SJCRH30 (cell line): ENCODE measurements at places on chromosomes 4 and X. TPM values are rescaled to one million over a fixed set of nuclear protein-coding genes. Genes with fewer than 3 reads are reported as not detected.

Gene GAGE12F
- not detected in 2 replicates for total RNA-seq

Gene RRAGB
- 7.0 and 8.4 TPM in 2 replicates for total RNA-seq

Gene GAGE2A
- total RNA-seq = not detected in 2 replicates

Gene ITGB1BP2
- total RNA-seq = 4.5 and 5.0 TPM in 2 replicates

Gene ARHGAP36
- not detected in 2 replicates for total RNA-seq

Gene TCEAL6
- total RNA-seq = not detected in 2 replicates

Gene ZC4H2
- 25.1 and 26.9 TPM in 2 replicates for total RNA-seq

- H3K27me3 ChIP-seq = no peaks in the 10 kb centered on the region
- no peak overlapping the region for H3K4me3 ChIP-seq
- no peaks in the 10 kb centered on the region for H3K4me1 ChIP-seq
- no peaks in the 10 kb centered on the region for H3K36me3 ChIP-seq
- no peak for DNase-seq
Observed at GRCh38 chr4:109947918-109948317, 35.2 kb downstream of the EGF start.

GRCh38 chrX:39249999-39250398 lies 448.7 kb downstream of the MID1IP1 start:
- no peaks in the 10 kb centered on the region for H3K36me3 ChIP-seq
- no peak overlapping the region for H3K4me3 ChIP-seq
- H3K27ac ChIP-seq = no peak overlapping the region
- no peak for DNase-seq
- H3K27me3 ChIP-seq = no peaks in the 10 kb centered on the region

DNA sequence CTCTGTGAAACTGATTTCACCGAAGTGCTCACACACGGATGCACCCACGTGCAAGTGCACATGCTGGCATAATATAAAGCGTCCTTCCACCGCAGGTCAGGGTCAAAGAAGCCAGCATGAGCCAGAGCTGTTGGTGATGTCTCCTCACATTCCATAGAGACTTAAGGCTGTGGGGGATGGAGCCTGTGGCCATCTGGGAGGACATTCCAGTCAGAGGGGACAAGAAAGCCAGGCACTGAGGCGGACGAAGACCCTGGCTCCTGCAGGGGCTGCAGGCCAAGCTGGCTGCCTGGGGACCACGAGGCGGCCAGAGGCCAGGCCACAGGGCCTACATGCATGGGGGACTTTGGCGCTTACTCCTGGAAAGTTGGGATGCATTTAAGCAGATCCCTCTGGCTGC lies 7.7 kb downstream of the RNF212 start:
- no peak overlapping the region for H3K4me3 ChIP-seq
- H3K27ac ChIP-seq = no peak overlapping the region
- H3K27me3 ChIP-seq = peaks cover 1% of the 10 kb centered on the region; the same call in 1 of the 2 replicates
- no peak for DNase-seq

DNA sequence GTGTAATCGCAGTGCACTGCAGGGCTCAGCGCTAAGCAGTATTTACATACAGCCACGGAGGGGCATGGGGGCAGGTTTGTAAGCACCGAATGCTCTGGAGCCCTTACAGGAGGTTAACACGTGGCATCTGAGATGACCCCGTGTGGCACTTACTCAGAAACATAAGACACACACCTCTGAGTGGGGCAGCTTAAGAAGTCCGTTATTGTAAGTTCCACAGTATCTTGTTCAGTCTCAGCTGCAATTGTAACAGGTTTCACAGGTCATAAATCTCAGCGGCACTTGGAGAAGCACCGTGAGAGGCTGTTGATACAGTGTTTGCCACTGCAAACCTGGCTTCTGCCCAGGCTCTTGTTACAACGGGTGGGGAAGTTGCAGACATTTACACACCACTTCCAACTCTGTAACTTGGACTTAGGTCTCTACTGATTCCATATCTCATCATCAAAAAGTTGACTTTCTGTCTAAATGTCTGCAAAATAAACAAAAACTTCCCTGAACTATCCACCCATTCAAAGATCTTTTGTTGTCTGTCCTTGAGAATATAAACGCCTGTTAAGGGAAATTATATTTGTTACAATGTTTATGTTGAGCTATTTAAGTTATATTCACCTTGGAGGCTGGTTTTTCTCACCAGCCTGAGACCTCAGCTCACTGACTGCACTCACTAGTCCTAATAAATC lies 10.3 kb downstream of the CPLX1 start:
- peaks cover 5% of the 10 kb centered on the region; the same call in 1 of the 2 replicates for H3K4me1 ChIP-seq
- peaks cover 7% of the 10 kb centered on the region; the same call in 1 of the 2 replicates for H3K27me3 ChIP-seq
- H3K27ac ChIP-seq = no peak overlapping the region
- DNase-seq = peak; percentile 55
- H3K36me3 ChIP-seq = no peaks in the 10 kb centered on the region

- no peak for DNase-seq
- H3K4me1 ChIP-seq = peaks cover 5% of the 10 kb centered on the region; the same call in 1 of the 2 replicates
- no peak overlapping the region for H3K27ac ChIP-seq
- H3K4me3 ChIP-seq = no peak overlapping the region
- H3K27me3 ChIP-seq = no peaks in the 10 kb centered on the region
Observed at GRCh38 chr4:2787230-2788100, 5.4 kb upstream of the SH3BP2 start.

GRCh38 chr4:14262221-14262620 lies 634.7 kb upstream of the BOD1L1 start:
- H3K4me1 ChIP-seq = no peaks in the 10 kb centered on the region
- no peak overlapping the region for H3K4me3 ChIP-seq
- H3K36me3 ChIP-seq = no peaks in the 10 kb centered on the region
- H3K27ac ChIP-seq = no peak overlapping the region

DNA sequence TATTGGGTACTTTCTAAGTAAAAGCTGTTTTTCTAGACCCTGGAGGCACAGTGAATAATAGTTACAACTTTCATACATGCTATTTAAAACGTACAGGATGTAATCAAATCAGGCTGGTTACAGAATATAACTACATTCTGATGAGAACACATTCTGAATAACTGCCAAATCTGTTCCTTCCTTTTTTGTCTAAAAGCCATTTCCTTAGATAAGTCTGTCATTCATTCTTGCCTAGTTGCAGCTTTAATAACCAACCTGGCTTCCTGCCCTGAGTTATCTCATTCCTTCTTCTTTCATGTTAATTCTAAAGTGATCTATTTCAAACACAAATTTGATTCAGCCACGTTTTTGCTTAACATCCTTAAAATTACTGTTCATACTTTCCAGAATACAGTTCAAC lies 189.7 kb upstream of the ITM2A start:
- no peak overlapping the region for H3K4me3 ChIP-seq
- no peaks in the 10 kb centered on the region for H3K27me3 ChIP-seq
- no peaks in the 10 kb centered on the region for H3K36me3 ChIP-seq
- no peaks in the 10 kb centered on the region for H3K4me1 ChIP-seq
- DNase-seq = no peak
- no peak overlapping the region for H3K27ac ChIP-seq

- no peaks in the 10 kb centered on the region for H3K27me3 ChIP-seq
- 0 out of 2 replicates have a peak, but pooled peaks cover 3% of the 10 kb centered on the region for H3K4me1 ChIP-seq
- H3K36me3 ChIP-seq = no peaks in the 10 kb centered on the region
Observed at GRCh38 chr4:143382596-143382995, 45.9 kb downstream of the GAB1 start.

- no peak overlapping the region for H3K4me3 ChIP-seq
- no peaks in the 10 kb centered on the region for H3K27me3 ChIP-seq
- DNase-seq = no peak
- no peaks in the 10 kb centered on the region for H3K36me3 ChIP-seq
- H3K4me1 ChIP-seq = no peaks in the 10 kb centered on the region
Observed at GRCh38 chr4:142467088-142467487, 379.0 kb downstream of the INPP4B start.

- DNase-seq = no peak
- H3K27ac ChIP-seq = no peak overlapping the region
- H3K4me1 ChIP-seq = no peaks in the 10 kb centered on the region
- H3K4me3 ChIP-seq = no peak overlapping the region
- no peaks in the 10 kb centered on the region for H3K36me3 ChIP-seq
- H3K27me3 ChIP-seq = no peaks in the 10 kb centered on the region
Observed at GRCh38 chrX:830532-830931, 199.9 kb downstream of the SHOX start.

- no peaks in the 10 kb centered on the region for H3K4me1 ChIP-seq
- no peak overlapping the region for H3K4me3 ChIP-seq
- H3K27me3 ChIP-seq = no peaks in the 10 kb centered on the region
- no peak for DNase-seq
- no peak overlapping the region for H3K27ac ChIP-seq
Observed at GRCh38 chr4:81040012-81040659, 9.6 kb downstream of the BMP3 start.

DNA sequence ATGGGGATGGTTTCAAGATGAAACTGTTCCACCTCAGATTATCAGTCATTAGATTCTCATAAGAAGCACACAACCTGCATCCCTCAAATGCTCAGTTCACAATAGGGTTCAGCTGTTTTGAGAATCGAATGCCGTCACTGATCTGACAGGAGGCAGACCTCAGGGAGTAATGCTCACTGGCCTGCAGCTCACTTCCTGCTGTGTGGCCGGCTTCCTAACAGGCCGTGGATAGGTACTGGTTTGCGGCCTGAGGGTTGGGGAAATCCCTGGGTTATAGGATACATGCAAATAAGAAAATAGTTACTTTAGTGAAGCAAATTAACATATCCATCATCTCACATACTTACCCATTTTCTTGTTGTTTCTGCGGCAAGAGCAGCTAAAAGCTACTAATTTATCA lies 160.4 kb downstream of the MAD2L1 start:
- DNase-seq = no peak
- H3K27me3 ChIP-seq = no peaks in the 10 kb centered on the region
- no peak overlapping the region for H3K27ac ChIP-seq
- H3K36me3 ChIP-seq = no peaks in the 10 kb centered on the region
- H3K4me1 ChIP-seq = no peaks in the 10 kb centered on the region

GRCh38 chr4:143625632-143626031 lies 74.8 kb downstream of the FREM3 start:
- H3K4me3 ChIP-seq = no peak overlapping the region
- H3K36me3 ChIP-seq = no peaks in the 10 kb centered on the region

DNA sequence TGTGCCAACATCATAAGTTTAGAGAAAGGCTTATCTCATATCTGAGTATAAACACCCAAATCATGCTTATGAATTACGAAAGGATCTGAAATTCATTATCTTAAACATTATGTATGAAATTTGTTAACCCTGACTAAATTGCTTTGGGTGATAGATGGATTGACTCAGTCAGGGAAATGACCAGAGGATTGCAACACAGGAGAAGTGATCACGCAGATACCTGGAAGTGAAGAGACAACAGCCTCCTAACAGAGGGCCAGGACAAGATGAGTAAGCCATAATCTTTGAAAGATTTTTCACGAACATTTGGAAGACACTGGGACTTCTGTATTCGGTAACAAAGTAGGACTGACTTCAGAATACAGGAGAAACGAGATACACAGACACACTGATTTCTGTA lies 363.4 kb downstream of the DMD start:
- H3K27ac ChIP-seq = no peak overlapping the region
- no peak for DNase-seq
- H3K27me3 ChIP-seq = no peaks in the 10 kb centered on the region
- no peaks in the 10 kb centered on the region for H3K4me1 ChIP-seq
- no peaks in the 10 kb centered on the region for H3K36me3 ChIP-seq

DNA sequence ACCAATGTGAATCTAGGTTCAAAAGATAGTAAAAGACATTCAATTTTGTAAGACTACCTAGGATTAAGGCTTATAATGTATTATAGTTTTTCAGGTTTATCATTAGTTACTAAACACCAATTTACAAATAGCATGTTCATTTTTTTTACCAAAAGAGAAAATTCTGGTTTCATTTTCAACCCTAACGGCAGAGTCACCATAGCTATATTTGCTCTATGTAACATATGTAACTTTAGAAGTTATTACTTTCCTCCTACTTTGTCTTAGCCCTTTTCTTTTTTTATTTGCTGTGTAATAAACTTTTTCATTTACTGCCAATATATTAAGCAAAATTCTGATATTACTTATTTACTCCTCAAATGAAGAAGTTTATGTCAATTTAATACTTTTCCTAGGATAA lies 639.6 kb downstream of the ARAP2 start:
- no peaks in the 10 kb centered on the region for H3K27me3 ChIP-seq
- H3K27ac ChIP-seq = no peak overlapping the region
- no peak overlapping the region for H3K4me3 ChIP-seq
- DNase-seq = no peak

DNA sequence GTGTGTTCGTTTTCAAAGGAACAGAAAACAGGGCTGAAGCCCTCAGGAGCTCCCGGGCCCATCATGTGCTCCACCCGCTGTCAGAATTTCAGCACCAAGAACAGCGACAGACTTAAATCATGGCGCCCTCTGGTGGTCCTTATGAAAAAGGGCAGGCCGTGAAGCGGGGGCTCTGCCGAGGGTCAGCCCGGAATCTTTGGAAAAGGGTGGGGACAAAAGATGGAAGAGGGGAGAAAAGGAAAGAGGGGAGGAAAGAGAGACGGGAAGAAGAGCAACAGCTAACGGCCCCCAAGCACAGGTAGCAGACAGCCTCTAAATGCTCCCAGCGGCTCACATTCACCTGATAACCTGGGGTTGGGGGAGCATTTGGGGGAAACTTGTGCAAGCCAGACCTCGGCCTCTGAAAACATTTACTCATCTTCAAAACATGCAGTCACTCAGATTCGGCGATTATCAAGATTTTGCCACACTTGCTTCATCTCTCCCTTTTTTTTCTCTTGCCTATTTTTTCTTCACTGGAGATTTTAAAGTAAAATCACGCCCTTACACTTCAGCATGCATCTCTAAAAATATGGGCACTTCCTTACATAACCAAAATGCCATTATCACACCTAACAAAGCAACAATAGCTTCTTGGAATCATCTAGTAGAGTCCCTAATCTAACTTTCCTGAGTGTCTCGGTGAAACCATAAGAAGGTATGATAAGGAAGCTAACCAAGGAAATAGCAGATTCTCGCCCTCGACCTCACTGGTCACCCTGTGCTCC lies 28.1 kb upstream of the MAN2B2 start:
- no peak overlapping the region for H3K27ac ChIP-seq
- no peak overlapping the region for H3K4me3 ChIP-seq
- DNase-seq = peak; percentile 82
- 0 out of 2 replicates have a peak, but pooled peaks cover 3% of the 10 kb centered on the region for H3K27me3 ChIP-seq

DNA sequence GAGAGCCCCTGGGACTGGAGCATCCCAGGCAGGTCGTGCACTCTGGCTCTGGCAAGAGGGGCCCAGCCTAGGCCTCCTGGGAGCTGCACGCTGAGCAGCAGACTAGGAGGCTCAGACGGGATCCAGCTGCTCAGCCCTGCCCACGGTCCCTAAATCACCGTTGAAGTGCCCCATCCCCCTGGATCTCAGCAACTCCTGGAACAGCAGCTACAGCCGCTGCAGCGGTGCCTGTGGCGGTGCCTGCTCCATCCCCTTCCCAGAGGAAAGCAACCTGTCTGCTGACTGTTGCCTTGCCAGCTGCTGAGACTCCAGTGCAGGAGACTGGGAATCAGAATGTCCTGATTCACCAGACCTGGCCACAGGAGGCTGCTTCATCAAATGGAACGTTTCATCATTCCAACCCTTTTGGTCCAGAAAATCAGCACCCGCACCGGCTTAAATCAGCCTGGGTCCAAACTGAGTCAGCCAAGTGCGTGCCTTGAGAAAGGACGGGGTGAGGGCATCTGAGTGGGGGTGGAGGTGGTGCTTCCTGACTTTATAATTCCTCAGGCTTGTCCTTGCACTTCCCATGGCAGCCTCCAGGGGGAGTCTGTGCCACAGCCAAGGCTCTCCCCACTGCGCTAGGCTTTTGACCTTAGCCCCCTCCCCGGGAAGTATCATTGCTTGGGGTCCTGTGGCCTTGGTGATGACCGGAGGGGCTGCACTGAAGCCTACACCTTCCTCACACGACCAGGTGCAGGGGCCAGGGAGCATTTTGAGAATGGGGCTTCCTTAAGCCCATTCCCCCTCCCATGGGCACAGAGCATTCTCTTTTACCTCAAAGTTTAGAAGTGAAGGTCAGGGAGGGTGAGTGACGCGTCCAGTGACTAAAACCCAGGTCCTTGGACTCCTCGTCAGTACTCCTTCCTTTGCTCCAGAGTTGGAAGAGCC lies 6.5 kb downstream of the ZNF185 start:
- no peaks in the 10 kb centered on the region for H3K4me1 ChIP-seq
- H3K36me3 ChIP-seq = no peaks in the 10 kb centered on the region
- no peak overlapping the region for H3K4me3 ChIP-seq
- DNase-seq = peak; percentile 26
- H3K27ac ChIP-seq = no peak overlapping the region
- H3K27me3 ChIP-seq = no peaks in the 10 kb centered on the region
